EL (cell line): ENCODE measurements at places on chromosomes 13 and 19.
A peak's percentile ranks its signal among the peaks of the same experiment; 100 is the strongest.

GRCh38 chr19:1649706-1650649 lies 2.4 kb downstream of the TCF3 start:
- no peak for DNase-seq

- peak; percentile 37 for DNase-seq
These were observed 170.8 kb downstream of the NUFIP1 start for GRCh38 chr13:44818428-44818827.

DNA sequence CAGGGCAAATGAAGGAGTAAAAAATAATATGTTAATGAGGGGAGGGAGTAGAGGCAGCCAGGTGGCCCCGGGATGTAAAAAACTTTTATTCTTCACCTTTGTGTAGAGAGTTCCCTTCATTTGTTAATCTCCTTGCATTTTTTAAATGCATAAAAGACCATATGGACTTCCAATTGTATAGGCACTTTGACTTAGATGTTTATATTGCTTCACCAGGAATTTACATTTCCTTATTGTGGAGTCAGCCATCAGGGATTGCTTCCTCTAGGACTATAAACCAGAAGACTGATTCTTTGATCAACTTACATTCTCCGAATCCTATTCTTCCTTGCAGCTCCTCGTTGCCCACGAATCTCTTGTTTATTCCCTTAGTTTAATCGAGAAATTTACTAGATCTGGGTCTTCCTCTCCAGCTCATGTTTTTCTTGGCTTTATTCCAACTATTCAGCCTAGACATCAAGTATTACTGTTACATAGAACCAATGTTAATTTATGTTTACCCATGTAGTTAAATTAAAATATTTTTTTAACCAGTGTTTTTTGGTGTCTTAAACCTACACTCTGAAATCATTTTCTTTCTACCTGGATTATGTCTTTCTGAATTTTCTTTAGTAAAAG lies 1187.0 kb upstream of the SLC10A2 start:
- DNase-seq, result no peak

DNA sequence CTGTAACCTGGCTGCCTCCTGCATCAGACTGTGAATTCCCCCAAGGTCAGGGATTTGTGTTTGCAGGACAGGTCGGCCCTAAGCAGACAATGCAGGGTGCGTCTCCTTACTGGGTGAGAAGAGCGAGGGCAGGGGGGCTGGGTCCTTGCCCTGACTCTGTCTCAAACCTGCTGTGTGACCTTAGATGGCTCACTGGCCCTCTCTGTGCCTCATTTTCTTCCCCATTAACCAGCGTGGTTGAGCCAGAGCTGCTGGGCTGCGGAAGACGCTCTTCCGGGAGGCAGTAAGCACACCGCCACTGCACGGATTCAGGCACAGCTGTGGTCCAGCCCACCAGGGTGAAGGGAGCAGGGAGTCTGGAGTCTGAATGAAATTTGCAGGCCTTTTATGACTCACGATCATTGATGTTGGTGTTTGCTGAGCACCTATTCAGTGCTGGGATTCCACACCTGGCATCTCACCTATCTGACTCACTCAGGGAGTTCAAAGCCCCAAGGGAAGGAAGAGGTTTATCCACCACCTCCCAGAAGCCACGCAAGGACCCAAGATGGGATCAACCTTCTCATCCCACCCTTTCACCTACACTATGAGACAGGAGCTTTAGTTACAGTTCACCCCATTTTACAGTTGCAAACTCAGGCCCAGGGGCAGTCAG lies 2.5 kb downstream of the AKT1S1 start:
- DNase-seq, result no peak

- DNase-seq, result peak; percentile 61
These were observed 25.9 kb downstream of the ARHGAP35 start for GRCh38 chr19:46886546-46887239.

DNA sequence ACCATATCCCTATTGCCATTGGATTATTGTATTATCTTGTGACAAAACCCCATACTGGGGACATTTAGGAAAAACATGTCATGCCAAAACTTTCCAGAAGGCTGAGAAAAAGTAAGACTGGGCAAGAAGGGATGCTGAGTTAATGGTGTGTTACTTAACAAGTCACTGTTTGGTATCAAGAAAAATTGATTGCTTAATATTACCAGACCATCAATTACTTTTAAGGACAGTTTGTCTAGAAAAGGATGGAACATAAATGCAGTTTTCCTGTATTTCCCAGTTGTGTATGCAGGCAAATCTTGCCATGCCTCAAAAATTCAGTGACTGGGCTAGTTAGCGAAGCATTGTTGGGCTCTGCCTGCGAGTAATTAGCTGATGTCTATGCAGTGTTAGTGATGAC lies 705.6 kb upstream of the MIR17HG start:
- DNase-seq, result no peak

GRCh38 chr13:51357928-51358595 lies 18.6 kb downstream of the SERPINE3 start:
- no peak for DNase-seq

DNA sequence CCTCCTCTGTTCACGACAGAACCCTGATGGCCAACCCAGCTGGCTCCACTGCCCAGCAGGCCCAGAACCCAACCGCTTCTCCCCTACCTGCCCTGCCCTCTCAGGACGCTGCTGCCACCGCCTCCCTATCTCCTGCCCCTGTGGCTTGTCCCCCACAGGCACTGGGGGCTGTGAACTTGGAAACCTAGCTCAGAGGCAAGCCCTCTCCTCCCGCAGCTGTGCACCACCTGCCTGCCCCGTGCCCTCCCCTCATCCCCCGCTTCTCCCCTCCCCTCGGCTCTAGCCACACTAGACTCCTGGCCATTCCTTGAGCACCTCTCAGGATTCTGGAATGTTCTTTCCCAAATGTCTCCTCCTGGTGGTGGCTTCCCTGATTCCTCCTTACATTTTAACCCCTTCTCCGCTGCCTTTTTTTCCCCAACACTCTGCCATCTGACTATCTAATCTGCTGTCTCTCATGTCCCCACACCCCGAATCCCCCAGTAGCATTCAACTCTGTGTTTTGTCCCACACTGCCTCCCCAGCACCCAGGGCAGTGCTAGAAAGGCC lies 6.7 kb downstream of the NANOS3 start:
- DNase-seq, result no peak

DNA sequence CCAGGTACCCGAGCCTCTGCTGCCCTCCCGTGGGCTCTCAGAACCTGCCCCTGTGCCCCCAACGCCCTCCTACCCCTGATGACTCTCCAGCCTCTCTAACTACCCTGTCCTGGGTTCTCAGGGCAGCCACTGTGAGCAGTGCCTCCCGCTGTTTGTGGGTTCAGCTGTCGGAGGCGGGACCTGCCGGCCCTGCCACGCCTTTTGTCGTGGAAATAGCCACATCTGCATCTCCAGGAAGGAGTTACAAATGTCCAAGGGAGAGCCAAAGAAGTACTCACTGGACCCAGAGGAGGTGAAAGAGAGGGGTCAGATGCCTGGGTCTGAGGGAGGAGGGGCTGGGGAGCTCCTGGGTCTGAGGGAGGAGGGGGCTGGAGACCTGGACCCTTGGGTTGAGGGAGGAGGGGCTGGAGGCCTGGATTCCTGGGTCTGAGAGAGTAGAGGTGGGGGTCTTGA lies 20.0 kb downstream of the CNFN start:
- DNase-seq, result no peak

GRCh38 chr13:114173745-114174144 lies 5.3 kb upstream of the CFAP97D2 start:
- no peak for DNase-seq

DNA sequence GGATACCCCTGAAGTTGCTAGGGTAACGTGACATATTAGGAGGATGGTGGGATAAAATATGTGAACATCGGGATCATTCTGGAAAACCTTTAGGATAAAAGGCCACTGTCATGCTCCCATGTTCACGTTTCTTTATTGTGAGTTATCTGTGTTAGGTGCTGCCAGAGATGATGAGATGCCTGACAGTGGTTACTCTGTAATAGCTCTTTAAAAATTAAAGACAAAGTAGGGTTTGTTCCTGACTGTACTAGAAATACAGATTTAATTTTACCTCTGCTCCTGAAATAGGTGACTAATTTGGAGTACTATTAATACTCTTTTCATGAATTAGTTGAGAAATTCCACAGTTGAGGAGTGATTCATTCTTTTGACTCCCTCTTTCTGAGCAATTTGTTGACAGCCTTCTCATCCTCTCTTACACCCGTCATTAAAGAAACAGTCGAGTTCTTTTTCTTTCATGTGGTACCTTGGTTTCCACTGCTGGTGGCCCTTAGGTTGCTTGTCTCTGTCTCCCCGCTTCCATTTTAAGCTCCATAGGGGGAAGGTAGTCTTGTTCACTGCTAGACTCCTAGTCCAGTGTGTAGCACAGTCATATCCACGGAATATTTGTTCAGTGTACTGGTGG lies 28.4 kb downstream of the SAE1 start:
- DNase-seq, result peak; percentile 27
